ENCODE measurements at places on chromosomes 6 and 20.

DNA sequence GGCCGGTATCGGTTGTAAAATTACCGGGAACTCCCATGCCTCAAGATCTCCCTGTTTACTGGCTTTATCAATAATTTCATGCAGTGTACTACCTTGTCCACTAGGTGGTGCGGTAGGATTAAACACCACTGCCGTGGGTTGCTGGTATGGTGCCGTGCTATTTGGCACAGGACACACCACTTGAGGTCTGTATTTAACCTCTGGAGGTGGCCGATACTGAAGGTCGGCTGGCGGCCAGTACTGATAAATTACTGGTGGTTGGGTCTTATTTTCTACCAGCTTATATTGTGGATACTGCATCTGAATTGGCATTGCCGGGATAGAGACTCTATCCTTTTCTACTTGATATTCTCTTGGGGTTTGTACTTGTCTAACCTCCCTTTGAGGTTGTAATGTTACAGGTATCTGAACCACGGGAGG, 14.3 kb upstream of the PTCRA start:
- ATAC-seq, result peak; percentile 98

DNA sequence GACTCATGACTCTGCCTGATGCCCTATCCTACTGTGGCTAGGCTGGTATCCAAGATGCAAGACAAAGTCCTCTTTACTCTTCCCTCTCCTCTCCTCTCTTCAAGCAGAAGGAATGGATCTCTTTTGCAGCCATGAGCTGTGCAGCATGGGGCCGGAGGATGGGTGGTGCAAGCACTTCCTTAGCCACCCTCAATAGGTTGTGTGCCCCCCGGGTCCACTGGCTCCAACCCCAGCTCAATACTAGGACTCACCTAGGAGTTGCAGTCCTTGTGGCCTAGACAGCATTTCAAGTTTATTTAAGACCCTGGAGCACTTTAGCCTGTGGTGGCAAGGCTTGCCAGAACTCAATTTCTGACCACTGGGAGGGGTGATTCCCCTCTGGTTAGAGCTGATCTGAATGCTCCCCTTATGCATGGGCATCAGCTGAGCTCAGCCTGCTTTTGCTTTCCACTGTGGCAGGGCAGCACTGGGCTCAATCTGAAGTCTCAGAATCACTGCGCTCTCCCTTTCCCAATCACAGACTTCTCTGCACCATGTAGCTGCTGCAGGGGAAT, 29.0 kb upstream of the GRM4 start:
- ATAC-seq, result no peak

GRCh38 chr6:164086076-164086887, 671.8 kb downstream of the QKI start:
- no peak for ATAC-seq

DNA sequence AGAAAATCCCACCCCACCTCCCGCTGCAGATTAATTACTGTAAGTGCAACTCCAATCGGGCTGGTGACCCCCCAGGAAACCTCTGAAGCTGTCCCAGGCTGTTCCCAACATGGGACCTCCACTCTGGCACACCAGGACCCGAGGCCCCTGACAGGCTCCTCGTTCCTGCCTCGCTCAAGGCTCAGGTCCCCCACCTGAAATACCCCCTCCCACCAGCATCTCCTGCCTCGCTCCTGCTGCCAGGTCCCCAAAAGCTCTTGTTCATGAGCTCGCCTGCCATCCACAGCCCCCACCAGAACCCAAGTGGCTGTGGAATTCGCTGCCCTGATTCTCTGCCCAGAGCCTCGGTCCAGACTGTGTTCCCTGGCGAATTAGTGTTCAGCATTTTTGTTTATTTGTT, 26.1 kb downstream of the NPEPL1 start:
- ATAC-seq, result no peak

GRCh38 chr6:30670760-30671527, 1.9 kb downstream of the DHX16 start:
- 0 out of 3 replicates have a peak, but pooled peaks have one; percentile 17 for ATAC-seq

GRCh38 chr20:37236462-37236861, 25.2 kb downstream of the GHRH start:
- ATAC-seq, result no peak

DNA sequence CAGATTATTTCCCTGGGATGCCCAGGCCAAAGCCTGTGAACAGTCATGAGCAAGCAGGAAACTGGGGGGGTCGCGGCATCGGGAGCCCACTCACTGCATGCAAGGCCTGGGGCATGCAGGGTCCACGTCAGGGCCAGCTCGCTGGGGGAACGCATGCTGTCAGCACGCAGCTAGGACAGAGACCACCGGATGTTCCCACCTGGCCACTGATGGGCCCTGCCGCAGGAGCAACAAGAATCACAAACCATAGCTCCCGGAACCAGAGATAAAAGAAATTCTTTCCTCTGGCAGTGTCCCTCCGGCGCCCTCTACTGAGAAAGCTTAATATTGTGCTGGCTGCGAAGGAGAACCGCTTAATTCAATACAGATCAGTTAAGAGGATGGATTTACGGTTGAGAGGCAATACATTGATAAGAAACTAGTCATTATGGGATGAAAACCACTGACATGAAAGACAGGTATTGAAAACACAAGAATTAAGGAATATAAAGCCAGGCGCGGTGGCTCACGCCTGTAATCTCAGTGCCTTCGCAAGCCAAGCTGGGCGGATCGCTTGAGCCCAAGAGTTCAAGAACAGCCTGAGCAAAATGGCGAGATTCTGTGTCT, 32.6 kb downstream of the C6orf15 start:
- peak; percentile 91 for ATAC-seq

- no peak for ATAC-seq
Observed at GRCh38 chr6:53124131-53124800, 24.4 kb downstream of the GCM1 start.

- ATAC-seq, result no peak
Observed at GRCh38 chr6:93300661-93301060, 118.7 kb downstream of the EPHA7 start.

DNA sequence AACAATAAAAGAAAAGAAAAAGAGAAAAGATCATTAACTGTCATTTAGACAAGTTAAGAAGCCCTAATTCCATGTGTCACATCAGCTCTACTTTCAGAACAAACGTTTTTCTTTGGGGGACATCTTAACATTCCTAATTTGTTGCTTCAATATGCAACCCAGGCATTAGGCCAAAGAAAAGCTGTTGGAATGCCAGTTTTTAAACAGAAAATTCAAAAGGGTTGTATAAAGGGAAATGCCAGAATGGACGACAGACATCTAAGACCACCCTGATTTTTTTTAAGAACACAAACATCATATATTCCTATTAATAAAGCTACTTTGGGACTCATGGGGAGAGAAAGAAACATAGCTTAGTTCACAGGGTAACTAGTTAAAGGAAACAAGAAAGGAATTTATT, 315.0 kb downstream of the GMDS start:
- no peak for ATAC-seq

- peak; percentile 85 for ATAC-seq
Observed at GRCh38 chr6:135811644-135812526, 39.6 kb upstream of the PDE7B start.

- ATAC-seq, result no peak
Observed at GRCh38 chr6:98014442-98015201, 731.6 kb upstream of the MMS22L start.

- no peak for ATAC-seq
Observed at GRCh38 chr6:20998748-20999448, 464.6 kb downstream of the CDKAL1 start.

DNA sequence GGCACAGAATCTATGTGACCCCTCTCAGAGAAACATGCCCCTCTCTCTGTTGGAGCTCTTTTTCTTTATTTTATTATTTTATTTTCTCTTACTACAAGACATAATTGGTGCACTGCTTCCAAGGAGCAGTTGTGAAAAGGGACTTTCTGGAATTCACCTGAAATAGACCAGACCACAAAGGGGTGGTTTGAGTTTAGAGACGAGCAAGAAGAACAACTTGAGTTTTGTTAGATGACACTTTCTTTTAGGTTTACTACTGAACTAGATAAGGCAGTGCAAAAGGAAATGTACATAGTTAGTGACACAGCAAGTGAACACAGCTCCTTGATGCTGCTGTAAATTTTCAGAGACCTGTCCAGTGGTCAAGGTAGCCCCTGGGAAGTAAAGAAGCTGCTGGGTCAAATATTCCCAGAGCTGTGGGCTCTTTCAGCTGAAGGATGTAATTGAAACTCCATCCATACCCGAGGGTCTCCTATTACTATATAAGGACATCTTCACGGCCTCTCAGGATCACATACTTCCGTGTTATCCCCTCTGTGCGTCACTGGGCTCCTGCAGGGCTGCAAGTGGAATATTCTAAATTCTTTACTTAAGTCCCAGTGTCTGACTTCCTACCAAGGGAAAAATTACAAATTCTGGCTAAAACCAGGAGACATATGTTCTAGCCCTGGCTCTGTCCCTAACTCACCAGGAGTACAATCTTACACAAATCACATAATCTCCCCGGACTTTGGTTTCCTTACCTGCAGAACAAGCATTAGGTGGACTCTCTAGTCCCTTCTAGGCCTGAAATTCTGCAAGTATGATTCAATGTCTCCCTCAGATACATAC, 69.1 kb upstream of the ADTRP start:
- no peak for ATAC-seq

GRCh38 chr20:63782051-63782471, 42.5 kb downstream of the SLC2A4RG start:
- ATAC-seq, result no peak

DNA sequence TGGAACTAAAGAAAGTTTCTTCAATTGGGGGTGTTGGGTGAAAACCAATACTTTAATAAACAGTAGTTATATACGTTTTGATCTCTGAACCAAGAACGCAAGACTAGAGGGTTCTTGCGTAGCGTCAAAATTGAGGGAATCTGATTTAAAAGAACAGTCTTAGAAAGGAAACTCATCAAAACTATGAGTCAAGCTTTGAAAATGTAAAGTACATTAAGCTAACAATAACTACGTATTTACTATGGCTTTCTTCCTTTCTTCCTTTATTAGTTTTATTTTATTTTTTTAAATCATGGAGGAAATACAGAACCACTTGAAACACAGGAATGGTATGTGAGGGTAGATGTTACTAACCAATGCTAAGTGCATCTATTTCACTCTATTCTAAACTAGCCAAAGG, 287.0 kb upstream of the RSPO3 start:
- no peak for ATAC-seq

DNA sequence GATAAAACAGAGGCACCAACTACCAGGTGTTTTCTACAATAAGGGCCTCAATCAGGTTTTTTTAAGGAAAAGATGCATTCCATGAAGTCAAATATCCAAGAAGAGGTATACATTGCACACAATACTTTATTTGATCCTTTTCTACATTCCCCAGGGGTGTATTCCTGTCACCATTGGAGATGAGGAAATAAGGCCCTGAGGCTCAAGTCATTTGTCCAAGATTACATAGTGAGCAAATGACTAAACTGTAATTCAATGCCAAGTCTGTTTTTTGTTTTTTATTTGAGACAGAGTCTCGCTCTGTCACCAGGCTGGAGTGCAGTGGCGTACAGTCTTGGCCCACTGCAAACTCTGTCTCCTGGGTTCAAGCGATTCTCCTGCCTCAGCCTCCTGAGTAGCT, 69.2 kb upstream of the CDYL start:
- no peak for ATAC-seq

GRCh38 chr6:107585815-107586435, 96.0 kb downstream of the SOBP start:
- no peak for ATAC-seq

GRCh38 chr6:45843848-45844521, 171.7 kb downstream of the CLIC5 start:
- no peak for ATAC-seq

DNA sequence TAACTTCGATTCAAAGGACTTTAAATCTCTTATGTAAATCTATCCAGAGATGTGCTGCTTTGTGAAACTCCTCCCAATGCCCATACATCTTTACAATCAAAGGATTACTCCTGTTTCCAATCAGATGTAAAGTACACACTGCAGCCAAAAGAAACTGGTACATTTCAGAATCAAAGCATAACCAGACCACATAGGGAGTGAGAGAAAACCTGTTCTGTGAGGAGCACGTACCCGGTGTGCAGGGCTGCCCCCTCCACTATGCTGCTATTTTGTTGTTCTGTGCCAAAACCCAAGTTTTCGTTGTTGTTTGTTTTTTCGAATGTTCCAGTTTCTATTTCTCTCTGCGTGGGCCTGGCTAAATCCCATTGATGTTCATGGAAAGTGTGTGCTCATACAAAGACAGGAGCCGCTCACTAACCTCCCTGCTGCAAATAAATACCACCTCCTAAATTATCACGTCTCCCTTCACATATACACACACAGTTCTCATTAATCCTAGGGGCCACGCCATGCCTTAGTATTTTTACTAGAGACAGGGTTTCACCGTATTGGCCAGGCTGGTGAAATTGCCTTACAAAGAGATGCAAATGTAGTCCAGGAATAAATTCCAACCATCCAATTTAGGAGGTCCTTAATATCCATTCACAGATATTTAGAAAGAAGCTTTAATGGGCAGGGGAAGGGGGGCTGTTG, 52.9 kb downstream of the ATP9A start:
- peak; percentile 55 for ATAC-seq

DNA sequence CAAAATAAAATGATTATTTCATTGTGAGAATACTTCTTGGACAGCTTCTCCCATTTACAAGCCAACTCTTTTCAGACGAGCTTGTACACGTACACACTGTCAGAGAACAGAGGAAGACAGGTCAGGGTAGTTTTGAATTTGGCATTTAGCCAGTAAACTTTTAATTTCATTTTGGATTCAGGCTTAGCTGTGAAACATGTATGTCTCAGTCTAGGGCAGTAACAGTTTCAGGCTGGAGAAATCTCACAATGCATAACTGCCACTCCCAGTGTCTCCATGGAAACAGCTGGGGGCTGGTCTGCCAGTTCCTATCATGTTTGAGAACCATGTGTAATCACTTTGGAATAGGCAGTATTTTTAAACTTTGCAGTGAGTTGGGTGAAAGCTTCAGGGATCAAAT, 22.0 kb upstream of the QKI start:
- ATAC-seq, result no peak

DNA sequence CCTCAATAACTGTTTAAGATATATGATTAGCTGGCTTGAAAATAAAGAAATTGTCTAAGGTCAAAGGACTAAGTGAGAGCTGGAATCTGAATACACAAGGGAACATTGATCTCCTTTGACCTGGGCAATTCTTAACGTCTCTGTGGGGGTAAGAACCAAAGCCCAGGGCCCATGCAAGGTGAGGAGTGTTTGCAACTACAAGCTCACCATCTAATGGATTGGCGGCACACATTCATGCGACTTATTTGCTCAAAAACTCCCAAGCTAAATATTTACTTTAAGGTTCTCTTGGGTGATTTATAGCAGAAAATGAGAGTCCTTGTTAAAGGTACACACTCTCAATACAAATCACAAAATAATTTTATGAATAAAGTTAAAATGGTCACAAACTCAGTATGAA, 392.0 kb upstream of the FLRT3 start:
- ATAC-seq, result no peak

GRCh38 chr6:170063431-170063830, 227.4 kb downstream of the DLL1 start:
- ATAC-seq, result no peak
